CD4-positive, alpha-beta T cell treated with Interleukin-1 beta for 1 hour (primary cell): ENCODE measurements at places on chromosomes 5 and 9.

GRCh38 chr9:21682981-21683380 lies 119.5 kb upstream of the MTAP start:
- DNase-seq, result no peak

- DNase-seq, result no peak
Measured at GRCh38 chr9:72980600-72981265, 27.9 kb upstream of the ALDH1A1 start.

DNA sequence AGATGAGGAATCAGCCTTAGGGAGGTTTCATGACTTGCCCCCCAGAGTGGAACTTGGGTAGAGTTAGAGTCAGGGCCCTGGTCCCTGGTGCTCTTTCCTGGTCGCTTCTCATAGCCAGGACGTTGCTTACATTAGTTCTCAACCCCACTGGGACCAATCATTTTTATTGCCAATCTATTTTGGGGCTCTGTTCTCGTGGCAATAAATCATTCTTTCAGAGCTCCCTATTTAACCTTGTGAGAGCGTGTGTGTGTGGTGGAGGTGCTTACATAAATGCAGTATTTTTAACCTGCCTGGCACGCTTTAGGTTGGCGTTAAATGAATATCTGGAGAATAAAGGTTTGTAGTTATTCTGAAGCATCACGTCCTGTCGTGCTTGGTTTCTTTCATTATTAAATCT lies 4.1 kb downstream of the TRIO start:
- no peak for DNase-seq

GRCh38 chr5:157446412-157446935 lies 13.5 kb upstream of the NIPAL4 start:
- DNase-seq, result no peak

DNA sequence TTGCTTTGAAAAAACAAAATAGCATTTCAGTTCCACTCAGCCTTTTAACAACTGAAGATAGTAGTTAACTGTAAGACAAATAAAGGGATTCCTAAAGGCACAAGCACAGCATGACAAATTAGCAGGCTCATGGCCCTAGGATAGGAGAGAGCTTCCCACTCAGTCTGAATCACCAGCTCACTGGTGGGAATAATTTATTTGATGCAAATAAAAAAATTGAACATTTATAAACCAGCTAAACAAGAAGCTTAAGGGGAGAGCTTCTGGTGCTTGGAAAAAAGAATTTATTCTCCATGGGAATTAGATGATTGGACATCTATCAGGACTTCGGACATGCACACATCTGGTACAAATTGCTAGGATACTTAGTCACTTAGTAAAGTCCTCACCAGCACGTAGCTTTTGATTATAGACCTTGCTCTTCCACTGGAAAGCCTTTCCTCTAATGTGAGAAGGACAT lies 294.1 kb upstream of the TNC start:
- no peak for DNase-seq

DNA sequence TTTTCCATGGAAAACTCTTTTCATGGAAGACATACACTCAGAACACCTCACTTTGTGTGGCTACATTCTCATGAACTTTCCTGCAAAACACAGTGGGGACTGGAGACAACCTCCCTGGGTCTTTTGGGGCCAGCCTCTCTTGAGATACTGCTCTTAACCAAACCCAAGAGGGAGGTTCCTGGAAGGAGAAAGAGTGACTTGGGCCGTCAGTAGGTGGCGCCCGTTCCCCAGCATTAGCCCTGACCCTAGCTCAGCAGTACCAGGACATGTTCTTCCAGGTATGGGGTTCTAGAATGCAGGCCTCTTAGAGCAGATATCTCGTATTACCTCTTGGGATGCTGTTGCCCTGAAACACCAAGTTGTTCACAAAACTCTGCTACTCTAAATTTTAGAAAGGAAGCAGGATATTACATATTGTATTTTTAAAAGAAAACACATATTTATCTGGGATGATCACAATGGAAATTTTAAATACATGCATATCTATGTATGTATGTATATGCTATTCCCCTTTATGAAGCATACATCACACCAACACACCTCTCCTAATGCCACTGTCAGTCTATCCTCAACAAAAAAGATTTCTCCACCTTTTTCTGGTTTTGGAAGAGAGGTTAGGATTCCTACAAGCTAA lies 15.8 kb upstream of the GLIS3 start:
- peak; percentile 64 for DNase-seq

DNA sequence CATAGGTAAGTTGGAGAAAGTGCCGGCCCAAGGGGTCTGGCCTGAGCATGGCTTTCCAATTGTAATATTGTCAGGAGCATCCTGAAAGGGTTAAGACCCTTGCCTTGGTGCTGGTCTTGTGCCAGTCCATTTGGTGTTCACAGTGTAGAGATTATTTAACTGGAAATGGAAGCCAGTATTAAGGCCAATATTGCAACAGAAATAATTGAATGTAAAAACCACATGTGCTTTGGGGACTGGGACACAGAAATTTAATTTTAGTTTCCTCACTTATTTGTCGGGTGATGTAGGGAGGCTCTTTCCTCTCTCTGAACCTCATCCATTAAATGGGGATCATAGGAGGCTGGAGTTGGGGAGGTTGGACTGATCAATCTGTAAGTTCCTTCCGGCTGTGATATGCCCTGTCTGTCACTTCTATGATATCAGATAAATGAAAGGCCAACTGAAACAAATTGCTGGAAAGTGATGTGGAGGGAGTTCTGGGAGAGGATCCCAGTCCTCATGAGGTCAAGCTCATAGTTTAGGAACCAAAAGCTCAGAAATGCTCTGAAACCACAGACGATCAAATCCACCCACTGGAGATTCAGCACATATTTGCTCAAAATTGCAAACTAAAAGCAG lies 54.8 kb upstream of the COL15A1 start:
- DNase-seq, result no peak

DNA sequence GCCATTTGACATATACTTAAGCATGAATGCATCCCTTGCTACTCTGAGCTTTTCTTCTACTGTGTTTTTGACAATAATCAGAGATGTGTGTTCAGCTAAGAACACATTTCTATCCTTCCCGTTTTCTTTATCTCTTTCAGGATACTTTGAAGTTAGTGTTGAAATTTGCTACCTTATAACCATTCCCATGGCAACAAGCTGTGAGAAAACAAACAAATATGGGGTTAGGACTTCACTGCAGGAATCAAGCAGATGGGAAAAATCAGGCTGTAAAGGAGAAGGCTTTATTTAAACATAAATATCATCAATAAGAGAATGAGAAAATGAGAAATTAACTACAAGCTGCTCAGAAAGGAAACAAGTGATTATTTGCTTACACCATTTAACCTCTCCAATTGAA lies 35.2 kb downstream of the ZCCHC9 start:
- DNase-seq, result no peak

- DNase-seq, result no peak
Measured at GRCh38 chr5:41918105-41918504, 7.0 kb upstream of the FBXO4 start.

GRCh38 chr5:3657364-3658022 lies 61.9 kb downstream of the IRX1 start:
- no peak for DNase-seq

GRCh38 chr5:21776466-21776865 lies 1076.7 kb downstream of the CDH12 start:
- DNase-seq, result no peak

- DNase-seq, result no peak
Measured at GRCh38 chr5:102481054-102481715, 17.6 kb downstream of the SLCO6A1 start.

DNA sequence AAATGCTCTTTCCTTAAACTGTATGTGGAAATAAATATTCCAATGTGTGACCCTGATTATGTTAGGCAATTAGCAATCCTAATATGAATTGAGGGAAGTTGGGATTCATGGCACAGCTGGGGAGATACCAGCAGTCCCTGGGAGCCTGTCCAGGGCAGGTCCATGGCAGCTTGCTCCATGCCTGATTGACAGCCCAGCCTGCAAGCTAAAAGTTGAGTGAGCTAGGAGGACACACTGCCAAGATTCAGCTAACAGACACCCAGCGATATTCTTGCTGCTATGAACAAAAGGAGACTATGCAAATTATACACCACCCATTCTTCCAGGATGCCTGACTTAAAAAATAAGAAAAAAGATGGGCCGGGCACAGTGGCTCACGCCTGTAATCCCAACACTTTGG lies 6.2 kb downstream of the TGFBI start:
- no peak for DNase-seq

DNA sequence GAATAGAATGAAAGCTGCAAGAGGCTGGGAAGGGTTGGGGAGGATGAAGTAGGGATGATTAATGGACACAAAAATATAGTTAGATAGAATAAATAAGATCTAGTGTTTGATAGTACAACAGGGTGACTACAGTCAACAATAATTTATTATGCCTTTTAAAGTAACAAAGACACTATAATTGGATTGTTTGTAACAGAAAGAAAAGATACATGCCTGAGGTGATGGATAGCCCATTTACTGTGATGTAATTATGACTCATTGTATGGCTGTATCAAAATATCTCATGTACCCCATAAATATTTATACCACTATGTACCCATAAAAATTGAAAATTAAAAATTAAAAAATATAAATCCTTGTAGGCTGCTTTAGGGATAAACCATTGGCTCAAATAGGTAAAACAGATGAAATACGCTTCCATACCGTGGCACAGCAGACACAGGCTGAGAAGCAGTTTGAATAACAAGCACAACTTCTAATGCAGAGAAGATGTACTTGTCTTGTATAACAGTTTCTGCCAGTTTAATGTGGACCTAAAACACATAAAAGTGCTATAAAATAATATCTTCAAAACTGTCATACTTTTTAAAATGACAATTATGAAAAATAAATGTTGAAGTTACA lies 34.9 kb downstream of the APBA1 start:
- DNase-seq, result no peak

DNA sequence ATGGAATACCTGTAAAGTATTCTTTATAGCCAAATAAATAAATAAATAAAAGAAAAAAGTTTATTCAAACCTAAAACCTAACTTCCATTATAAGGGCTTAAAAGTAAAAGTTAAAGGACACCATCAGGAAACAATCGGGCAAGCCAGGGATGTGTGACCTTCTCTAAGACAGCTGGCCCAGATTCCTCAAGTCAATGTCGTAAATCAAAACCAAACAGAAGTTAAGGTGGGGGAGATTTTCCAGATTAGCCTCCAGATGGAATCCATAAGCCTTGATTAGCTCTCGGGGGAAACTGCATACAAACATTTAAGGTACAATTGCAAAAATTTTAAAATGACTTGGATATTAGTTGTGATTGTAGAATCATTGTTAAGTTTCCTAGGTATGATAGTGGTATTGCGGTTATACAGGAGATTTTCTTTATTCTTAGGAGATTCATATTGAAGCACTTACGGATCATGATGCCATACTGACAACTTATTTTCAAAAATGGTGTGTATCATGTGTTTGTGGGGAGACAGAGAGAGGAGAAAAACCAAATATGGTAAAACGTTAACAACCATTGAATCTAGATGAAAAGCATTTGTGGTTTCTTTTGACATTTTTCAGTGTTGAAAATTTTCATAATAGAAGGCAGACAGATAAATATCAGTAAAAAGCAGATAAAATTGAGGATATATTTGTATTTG lies 21.5 kb upstream of the MGAT1 start:
- DNase-seq, result no peak

GRCh38 chr9:120382453-120382852 lies 197.5 kb downstream of the CDK5RAP2 start:
- no peak for DNase-seq

DNA sequence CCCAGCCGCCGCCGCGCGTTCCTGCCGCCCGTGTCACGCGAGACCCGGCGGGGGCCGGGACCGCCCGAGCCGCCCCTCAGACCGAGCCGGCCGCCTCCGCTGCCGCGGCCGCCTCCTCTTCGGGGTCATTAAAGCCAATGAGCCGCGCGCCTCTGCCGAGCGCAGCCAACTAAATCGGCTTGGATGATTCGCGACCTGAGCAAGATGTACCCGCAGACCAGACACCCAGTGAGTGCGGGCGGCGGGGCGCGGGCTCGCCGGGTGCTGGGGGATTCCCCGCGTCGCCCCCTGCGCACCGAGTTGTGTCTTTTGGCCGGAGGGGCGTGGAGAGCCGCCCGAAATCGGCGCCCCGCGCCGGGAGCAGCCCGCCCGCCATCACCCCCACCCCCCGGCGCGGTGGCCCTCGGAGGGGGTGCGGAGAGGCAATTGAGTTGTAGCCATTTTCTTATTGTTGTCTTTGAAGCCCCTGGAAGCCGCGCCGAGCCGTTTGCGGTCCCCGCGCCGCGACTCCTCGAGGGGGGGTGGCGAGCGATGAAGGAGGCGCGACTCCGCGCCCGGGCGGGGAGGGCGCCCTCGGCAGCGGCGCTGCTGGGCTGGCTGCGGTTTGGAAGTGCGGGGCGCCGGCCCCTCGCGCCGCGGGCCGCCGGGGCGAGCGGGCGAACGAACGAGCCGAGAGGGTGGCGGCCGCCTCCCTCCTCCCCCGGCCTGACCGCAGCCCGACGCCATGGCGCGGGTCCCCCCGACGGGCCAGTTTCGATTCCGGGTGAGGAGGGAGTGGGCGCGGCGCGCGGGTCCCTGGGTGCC lies 1.0 kb downstream of the TLE4 start:
- peak; percentile 63 for DNase-seq

- no peak for DNase-seq
Measured at GRCh38 chr5:55860288-55860687, 9.1 kb downstream of the IL31RA start.

DNA sequence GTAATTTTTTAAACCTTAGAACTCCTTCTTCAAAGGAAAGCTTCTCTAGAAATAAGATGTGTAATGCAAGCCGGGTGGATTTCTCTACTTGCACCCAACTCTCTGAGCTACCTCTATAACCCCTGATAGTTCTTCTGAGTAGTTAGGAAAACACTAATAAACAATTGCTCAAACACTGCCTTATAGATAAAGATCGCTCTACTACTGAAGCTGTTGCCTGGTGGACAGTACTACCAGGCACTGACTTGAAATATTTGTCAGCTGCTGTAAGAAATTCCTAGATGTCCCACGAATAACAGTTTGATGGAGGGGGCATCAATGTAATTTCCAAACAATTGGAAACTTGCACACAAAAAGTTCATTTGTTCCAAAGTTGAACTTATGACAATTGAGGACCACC lies 42.0 kb downstream of the NR3C1 start:
- DNase-seq, result no peak

GRCh38 chr9:116647515-116647809 lies 39.6 kb upstream of the TRIM32 start:
- no peak for DNase-seq

DNA sequence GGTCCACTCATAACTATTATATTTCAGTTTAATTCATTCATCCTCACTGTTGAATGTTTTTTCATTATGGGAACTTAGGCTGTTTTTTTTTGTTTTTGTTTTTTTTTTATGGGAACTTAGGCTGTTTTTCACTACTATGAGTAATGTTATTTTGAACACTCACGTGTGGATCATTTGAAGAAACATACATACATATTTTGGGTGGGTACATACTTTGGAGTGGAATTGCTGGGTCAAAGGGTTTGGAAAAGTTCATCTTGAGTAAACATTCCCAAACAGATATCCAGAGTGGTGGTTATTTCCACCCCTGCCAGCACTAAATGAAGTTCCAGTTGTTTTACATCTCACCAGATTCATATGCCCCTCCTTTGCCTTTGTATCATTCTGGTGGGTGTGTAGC lies 584.4 kb downstream of the PSAT1 start:
- no peak for DNase-seq
